ENCODE measurements at places on chromosomes 3 and 15.

DNA sequence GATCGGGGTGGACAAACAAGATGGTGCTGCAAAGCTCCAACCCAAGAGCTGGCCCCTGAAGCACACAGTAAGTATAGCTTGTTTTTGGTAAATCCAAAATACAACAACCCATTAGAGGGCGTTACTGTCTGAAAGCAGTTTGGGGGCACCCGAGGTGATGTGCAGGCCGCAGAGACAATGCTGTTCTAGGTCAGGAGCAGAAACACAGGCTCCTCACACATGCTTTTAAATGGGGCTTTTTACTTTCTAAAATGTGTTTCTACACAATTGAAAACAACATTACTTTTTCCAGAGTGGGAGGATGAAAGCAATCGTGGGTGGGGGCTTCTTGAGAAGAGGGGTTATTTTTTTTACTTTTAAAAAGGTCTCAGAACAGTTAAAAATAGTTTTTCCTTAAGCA is 1029.3 kb upstream of the CFAP20DC start:
- peak; percentile 32 for DNase-seq

GRCh38 chr15:75065851-75066509 is 42.6 kb downstream of the PPCDC start:
- no peak for DNase-seq

DNA sequence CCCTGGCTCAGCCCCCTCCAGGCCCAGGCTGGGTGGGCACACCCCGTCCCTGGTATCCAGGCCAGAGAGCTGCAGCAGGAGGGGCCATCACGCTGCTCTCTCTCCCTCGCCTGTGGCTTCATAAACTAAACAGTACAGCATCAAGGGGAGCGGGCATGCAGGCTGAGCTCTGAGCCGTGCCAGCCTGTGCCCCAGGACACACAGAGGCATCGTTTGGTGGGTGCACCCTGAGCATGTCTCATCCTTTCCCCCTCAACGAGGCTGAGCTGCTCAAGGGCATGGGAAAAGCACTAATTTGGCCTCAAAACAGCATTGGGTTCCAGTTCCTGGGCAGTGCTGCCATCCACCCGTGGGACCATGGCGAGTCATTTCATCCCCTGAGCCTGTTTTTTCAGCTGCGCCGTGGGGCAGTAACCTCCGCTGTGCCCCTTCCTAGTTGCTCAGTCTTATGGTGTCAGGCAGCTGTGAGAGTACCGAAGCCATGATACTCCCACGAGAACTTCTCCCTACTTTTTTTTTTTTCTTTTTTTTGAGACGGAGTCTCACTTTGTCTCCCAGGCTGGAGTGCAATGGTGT is 79.6 kb downstream of the CPN2 start:
- no peak for DNase-seq

- DNase-seq, result no peak
These were observed 403.2 kb upstream of the AZI2 start for GRCh38 chr3:28751864-28752263.

DNA sequence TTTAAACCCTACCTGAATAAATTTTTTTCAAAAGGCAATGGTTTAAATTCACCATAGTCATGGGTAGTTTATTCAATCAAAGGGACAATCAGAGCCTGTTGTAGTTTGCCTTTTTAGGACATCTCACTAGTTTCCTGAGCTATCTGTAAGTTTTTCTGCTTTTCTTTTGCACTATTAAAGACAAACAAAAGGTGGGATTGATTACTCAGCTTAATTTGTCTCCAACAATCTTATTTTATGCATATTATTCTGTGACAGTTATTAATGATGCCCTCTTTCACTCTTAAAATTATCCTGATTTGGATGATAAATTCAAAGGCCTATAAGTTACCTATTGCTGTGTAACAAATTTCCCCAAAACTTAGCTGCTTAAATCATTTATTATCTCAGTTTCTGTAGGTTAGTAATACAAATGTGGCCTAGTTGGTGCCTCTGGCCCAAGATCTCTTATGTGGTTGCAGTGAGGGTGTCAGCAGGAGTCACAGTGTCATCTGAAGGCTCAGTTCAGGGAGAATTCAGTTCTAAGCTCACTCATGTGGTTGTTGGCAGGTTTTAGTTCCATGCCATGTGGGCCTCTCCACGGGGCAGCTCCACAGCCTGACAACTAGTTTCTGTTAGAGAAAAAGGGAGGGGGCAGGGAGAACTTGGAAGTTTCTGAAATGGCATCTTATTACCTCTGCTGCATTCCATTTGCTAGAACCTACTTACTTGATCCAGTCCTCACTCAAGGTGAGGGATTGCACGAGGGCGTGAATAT is 16.0 kb downstream of the ARMC8 start:
- no peak for DNase-seq

DNA sequence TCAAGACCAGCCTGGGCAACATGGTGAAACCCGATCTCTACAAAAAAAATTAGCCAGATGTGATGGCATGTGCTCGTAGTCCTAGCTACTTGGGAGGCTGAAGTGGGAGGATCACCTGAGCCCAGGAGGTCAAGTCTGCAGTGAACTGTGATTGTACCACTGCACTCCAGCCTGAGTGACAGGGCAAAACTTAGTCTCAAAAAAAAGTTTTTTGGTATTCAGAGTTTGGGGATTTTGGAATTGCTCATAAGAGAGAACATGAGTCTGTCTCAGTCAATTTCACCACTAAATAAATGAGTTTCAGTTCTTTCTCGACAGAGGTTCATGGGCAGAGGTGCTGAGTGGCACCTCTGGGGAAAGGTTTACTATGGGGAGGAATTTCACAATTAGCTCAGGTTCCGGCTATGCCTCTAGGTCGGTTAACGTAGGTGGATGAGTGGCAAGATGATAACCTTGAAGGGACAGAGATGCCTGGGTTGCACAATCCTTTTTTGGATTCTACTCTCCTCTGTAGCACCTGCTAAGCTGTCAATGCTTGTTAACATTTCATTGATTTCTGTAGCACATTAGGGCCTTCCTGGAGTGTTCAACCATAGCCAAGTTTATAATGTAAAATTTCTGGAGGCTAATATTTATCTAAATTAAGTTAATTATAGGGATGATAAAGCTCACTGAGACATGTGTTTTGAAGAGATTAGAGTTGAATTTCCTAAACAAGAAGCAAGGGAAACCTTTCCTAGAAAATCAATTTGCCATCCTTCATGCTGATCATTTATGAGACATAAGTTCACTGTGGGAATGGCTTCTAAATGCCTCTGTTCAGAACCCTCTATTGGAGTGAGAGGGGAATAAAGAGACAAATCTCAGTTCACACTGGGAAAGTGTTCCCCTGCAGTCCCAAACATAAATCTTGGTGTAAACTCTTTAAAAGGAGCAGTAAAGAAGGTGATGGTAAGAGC is 37.4 kb upstream of the DCP1A start:
- no peak for DNase-seq

- no peak for DNase-seq
These were observed 151.1 kb downstream of the NUP210 start for GRCh38 chr3:13268961-13269441.

- DNase-seq, result no peak
These were observed 59.6 kb downstream of the RHCG start for GRCh38 chr15:89436560-89437311.

DNA sequence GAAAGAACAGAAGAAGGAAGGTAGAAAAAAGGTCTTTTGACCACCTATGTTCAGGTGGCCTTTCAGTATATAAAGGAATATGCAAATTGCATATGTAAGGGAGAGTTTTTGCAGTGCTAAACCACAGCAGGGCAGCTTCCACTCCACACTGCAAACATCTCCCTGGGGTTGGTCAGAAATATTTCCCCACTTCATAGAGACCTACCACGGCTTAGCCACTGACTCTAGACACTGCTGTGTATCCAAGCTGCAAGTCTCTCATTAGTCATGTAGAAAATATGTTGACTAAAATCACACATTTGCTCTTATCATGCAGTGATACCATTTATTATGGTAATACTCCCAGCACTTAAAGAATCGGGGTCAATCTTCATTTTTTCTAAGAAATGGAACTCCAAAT is 214.9 kb upstream of the NR2F2 start:
- no peak for DNase-seq

DNA sequence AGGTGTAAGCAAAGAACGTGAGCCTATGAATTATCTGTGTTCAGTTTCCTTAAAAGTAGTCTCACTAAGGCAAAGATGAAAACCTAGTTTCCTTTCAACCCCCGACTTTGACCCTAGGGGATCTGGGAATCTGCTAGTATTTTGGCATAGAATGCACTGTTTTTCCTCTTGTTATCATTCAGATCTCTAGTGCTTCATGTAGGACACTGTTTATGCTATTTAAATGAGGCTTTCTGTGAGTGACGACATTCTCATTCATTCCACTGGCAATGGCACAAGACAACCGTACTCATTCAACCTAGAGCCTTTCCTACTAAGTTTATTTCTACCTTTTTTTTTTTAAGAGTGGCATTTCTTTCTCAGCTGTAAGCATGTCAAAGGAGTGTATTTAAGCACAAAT is 67.0 kb downstream of the CHAC1 start:
- no peak for DNase-seq

DNA sequence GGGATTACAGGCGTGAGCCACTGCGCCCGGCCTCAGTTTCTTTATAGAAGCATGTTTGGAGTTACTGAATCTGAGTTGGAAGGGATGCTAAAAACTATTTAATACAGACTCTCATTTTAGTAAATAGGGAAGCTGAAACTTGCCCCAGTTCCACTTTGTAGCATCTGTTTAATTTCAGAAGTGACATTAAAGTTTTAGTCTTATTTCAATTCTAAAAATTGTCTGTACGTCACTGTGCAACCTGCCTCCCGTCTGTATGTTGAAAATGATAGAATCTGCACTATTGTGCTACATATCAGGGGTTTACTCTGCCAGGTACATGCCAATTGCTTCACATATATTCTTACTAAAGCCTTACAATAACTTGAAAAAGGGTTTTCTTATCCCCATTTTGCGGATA is 15.3 kb downstream of the CNOT10 start:
- no peak for DNase-seq

- DNase-seq, result no peak
These were observed 110.2 kb downstream of the LRTM1 start for GRCh38 chr3:54817628-54818027.

DNA sequence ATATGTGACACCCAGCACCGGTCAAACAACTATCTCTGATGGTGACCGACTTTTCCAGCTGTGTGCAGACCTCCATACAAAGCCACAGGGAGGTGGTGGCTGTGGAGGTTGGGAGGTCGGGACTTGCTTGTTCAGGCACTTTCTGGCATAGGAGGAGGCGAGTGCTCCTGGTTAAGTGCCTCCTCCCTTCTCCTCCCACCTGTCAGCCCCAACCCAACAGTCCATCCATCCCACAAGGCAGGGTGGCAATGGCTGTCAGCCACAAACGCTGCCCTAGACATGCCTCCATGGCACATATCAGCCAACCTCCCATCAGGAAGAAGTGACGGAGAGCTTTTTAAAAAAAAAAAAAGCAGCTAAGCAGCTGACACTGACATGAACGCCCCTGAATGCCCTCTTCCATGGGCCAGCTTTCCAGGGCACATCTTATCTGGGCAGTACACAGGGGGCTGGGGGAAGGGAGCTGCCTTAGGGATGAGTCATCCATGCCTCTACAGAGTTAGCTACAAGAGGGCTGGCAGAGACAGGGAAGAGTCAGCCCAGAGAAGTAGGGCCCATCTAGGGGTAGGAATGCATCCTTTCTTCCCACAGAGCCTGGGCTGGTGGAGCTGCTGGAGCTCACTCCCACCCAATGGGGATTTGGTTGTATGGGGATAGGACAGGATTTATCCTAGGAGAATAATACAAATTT is 41.2 kb downstream of the CCDC12 start:
- no peak for DNase-seq

- DNase-seq, result no peak
These were observed 116.3 kb downstream of the MITF start for GRCh38 chr3:69855436-69856162.

- no peak for DNase-seq
These were observed 22.6 kb downstream of the ZNF80 start for GRCh38 chr3:114214542-114215341.

GRCh38 chr3:20230954-20231353 is 44.9 kb upstream of the SGO1 start:
- DNase-seq, result no peak

Measured in stimulated activated CD4-positive, alpha-beta T cell treated with anti-CD3 and anti-CD28 coated beads, TNF-alpha, amount 100 ng/mL, for 24 hours (primary cell).